ENCODE measurements at places on chromosomes 7 and 10.

DNA sequence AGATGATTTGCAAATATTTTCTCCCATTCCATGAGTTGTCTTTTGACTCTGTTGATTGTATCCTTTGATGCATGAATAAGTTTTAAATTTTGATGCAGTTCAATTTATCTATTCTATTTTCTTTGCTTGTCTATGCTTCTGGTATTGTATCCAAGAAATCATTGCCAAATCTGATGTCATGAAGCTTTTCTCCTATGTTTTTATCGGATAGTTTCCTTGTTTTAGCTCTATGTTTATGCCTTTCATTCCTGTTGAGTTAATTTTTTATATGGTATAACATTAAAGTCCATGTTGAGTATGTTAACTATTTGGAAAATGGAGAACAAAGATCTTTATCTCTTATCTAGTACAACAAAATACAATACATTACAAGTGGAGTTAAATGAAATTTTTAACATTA, 27.6 kb upstream of the VPS41 start:
- DNase-seq, result no peak

DNA sequence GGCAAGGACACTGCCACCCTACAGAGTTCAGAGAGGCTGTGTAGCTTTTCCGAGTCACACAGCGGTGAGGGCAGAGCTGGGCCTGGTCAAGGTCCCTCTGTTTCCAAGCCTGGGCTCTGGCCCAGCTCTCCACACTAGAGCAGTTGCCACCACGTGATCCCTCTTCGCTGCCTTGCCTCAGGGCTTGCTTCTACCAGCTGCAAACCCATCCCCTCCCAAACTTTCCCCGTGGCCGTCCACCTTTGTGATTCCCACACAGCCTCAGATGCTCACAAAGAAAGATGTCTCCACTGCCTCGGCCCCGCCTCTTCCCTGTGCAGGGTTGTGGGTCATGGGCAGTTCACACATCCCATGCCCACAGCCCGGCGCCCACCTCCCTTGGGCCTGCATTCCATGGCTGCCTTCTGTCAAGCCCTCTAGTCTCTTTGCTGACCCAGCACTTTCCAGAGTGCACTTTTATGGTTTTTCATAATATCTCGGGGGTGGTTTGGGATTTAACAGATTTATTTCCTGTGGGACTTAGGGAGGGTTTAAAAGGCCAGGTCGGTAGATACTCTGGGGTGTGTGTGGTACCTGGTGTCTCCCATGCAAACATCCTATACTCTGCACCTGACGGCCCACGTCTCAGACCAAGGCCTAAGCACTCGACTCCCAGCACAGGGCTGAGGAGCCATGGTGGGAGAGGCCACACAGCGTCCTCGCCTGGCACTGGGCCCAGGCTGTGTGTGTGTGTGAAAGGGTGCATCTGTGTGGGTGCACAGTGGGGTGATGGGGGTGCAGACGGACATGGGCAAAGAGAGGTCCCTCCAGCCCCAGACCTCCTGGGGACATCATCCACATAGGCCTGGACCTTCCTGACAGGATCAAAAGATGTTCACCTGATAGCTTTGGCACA, 59.6 kb downstream of the PKD1L1 start:
- no peak for DNase-seq

GRCh38 chr7:125127304-125127703, 197.7 kb upstream of the POT1 start:
- no peak for DNase-seq

DNA sequence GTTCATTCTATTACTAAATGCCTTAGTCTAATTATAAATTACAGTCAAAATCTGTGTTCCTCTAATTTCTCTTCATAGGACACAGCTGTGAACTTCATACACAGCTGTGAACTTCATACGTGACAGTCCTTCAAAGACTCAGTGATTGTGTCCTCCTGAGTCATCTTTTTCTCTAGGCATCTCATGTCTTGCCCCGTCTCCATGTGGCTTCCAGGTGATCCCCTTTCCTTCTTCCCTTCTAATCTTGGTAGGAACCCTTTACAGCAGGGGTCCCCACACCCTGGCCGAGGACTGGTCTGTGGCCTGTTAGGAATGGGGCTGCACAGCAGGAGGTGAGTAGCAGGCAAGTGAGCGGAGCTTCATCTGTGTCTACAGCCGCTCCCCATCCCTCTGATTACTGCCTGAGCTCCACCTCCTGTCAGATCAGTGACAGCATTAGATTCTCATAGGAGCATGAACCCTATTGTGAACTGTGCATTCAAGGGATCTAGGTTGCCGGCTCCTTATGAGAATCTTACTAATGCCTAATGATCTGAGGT, 14.0 kb upstream of the EIF5AL1 start:
- DNase-seq, result no peak

DNA sequence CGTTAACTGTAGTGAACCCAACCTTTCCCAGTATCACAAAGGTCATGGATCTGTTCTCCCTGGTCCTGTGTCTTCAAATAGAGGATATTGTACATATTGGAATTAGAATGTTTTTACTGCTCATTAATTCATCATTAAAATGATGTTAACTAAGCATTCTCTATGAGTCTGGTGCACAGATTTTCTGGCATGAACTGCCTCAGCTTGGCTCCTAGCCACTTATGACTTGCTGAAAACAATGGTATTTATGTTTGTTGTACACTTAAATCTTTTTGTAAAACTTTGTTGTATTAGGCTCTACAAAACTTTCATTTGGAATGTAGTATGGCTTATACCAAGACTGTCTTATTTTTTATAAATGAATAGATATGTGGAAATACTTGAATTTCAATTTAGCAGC, 329.4 kb downstream of the TFEC start:
- DNase-seq, result no peak

GRCh38 chr7:43565786-43566185, 17.1 kb upstream of the STK17A start:
- no peak for DNase-seq

DNA sequence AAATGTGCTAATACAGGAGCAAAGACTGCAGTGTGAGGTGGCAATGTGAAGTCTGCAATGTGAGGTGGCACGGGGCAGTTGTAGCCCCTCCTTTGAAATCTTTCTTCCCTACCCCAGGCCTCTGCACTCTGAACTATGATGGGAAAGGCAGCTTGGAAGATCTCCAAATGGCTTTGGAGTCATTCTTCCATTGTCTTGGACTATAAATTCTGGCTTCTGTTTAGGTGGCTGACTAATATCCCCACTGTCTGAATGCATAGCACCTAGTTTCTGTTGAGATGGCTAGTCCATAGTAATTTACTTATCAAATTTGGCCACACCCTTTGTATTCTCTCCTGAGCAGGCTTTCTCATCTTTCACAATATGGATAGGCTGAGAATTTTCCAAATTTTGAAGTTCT, 175.0 kb downstream of the CFTR start:
- DNase-seq, result no peak

DNA sequence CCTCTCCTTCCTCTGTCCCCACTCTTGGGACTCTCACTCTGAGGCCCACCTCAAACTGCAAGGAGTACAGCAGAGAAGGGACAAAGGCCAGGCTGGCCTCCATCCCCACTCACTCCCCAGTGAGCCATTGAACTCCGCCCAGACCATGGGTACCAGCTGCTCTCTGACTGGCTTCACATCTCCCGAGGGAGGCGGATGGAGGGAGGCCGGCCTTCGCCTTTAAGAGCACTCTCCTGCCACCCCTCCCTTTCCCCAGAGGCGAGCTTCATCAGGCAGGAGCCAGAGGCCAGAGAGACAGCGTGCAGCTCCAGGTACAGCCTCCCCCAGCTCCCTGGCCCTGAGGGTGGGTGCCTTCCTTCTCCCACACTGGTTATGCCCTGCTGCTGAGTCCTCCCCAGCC, 1.8 kb upstream of the LDB3 start:
- DNase-seq, result no peak

DNA sequence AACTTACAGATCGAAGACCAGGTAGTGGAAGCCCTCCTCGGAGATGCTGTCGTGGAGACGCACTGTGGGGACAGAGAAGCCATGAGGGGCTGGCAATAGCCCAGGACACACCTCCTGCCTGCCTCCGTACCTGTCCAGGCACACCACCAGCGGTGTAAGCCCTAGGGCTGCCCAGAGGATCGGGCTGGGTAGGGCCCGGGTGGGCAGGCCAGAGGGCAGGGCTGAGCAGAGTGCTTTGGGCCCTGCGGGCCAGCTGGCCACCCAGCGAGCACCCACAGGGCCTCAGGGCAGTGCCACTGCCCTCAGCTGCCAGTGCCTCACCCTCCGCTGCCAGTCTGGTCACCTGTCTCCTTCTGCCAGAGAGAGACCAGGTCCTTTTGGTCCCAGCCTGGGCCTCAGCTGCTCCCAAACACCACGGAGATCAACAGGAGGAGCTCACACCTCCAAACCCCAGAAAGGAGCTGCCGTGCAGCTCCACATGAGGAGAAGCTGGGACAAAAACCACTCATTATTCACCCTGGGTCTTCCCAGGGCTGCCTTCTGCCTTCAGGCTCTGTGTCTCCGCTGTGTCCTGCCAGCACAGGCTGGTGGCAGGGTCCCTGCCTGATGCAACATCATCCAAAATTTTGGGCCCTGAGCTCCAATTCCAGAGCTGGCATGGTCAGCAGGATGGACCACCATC, 58.2 kb downstream of the YKT6 start:
- DNase-seq, result no peak

DNA sequence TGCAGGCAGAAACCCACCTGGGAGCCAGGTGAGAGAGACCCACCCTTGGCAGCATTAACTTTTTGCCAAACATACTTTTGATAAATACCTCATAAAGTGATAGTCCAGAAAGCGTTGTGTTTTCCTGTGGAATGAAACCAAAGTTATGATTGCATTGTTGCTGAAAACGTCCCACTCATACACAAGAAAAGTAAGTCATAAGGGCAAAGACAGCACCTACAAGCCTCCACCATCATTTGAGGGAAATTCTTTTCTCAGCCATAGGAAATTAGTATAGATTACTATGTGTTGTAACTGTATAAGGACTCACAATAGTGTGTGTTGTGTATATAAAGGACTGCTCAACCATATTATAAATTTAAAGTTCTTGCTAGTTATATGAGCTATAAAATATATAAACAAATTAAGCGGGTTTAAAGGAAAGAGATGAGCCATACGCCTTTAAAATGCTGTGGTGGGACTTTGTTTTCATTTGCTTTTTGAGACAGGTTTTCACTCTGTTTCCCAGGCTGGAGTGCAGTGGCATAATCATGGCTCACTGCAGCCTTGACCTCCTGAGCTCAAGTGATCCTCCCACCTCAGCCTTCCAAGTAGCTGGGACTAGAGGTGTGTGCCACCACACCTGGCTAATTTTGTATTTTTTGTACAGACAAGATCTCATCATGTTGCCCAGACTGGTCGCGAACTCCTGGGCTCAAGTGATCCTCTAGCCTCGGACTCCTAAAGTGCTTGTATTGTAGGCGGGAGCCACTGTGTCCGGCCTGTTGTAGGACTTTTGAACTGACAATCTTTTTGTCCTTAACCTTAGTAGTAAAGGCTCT, 160.8 kb downstream of the PKD1L1 start:
- DNase-seq, result no peak

DNA sequence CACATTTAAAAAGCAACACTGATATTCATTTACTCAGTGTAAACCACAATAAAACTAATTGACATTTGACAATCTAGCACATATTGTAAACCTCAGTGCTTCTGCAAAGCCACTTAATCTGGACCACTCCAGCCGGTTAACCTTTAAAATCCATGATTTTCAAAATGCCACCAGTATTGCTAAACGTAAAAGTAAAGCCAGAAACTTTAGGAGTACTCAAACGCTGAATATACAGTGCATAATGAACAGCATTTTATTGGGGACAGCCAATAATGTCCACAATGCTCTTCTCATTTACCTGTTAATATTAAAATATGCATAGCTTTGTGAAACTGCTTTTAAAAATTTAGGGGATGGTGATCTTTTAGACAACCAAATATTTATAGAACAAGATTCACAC, 10.8 kb downstream of the HNRNPA2B1 start:
- no peak for DNase-seq

GRCh38 chr10:28545967-28546644, 13.2 kb downstream of the WAC start:
- no peak for DNase-seq

- DNase-seq, result no peak
Observed at GRCh38 chr10:6101181-6101580, 12.3 kb downstream of the RBM17 start.

- DNase-seq, result no peak
Observed at GRCh38 chr10:10657139-10657760, 360.4 kb upstream of the CELF2 start.

DNA sequence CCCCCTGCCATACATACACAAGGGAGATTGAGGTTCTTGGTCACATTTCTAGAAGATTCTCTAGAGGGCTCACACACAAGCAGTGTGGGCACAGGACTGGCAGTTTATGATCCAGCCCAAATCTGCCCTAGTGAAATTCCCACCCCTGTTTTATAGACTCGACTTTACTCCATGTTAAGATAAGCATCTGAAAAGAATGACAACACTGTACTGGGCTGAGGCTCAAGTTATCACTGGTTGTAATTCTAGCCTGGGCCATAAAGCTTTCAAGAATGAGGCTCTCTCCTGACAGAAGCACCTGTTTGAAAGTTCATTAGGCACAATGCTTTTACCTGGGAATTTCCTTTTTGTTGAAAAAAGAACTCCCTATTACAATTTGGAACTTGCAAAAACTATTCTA, 195.6 kb upstream of the GLI3 start:
- DNase-seq, result no peak

DNA sequence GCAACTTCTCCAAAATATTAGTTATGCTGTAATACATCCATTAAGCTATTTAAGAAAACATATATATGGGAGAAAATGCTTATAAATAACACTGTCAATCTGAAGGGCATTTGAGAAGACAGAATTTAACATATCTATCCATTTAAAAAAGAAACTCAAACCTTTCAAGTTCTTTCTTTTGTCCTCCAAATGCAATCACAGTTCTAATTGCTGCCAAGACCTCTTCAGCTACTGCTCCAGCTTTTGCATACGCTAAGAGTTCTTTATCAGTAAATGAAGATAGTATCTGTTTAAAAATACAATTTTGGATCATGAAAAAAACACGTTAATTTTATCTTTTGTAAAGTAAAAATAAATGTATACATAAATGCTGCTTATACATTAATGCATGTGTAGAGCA, 39.6 kb downstream of the ABCB1 start:
- DNase-seq, result no peak

GRCh38 chr10:35563261-35563891, 41.8 kb upstream of the GJD4 start:
- peak; percentile 49 for DNase-seq

- DNase-seq, result peak; percentile 88
Observed at GRCh38 chr10:124701881-124702656, 42.1 kb downstream of the FAM53B start.

DNA sequence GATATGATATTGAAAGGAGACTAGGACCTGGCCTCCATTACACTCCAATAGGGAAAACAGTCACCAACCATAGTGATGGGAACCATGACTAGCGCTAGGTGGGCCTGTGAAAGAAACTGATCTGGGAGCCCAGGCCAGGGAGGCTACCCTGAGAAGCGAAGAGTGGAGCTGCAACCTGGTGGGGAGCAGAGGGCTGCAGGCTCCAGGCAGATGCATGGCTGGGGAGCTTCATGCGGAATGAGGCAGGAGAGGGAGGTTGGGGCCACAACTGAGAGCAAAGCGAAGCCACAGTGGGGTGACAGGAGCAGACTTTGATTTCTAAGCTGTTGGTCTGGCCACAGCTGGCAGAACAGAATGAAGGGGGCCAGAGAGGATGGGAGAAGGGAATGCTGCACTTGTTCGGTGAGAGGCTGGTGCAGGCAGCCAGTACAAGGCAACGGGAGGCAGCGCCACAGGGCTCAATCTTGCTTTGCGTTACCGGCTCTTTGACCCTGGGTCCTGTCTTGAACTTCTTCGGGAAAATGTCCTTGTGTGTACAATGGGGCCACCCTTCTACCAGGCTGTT, 88.4 kb downstream of the TACC2 start:
- no peak for DNase-seq

All from ovary (tissue), 10 donors.